ENCODE measurements at places on chromosomes 6 and 20.

GRCh38 chr6:151999194-151999593, 191.7 kb downstream of the ESR1 start:
- no peak for DNase-seq

DNA sequence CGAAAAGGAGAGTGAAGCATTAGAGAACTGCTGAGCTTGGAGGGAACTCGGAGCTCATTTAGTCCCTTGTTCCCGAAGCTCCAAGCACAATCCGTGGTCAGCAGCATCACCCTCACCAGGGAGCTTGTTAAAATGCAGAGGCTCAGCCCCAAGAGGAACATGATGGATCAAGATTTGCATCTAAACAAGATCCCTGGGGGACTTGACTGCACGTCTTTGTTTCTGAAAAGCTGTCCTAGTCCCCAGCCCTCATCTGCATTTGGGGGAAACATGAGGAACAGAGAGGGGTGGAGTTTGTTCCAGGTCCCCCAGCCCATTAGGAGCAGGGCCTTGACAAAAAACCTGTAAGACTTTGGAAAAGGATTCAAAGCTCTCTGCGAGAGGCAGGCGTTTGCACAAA, 4.1 kb upstream of the LBP start:
- DNase-seq: no peak

GRCh38 chr6:99187429-99187828, 162.0 kb downstream of the FAXC start:
- DNase-seq: no peak

GRCh38 chr20:62587757-62588402, 54.4 kb upstream of the SLCO4A1 start:
- DNase-seq: no peak

- DNase-seq: no peak
Observed at GRCh38 chr6:144063246-144063743, 32.1 kb downstream of the SF3B5 start.

GRCh38 chr20:5569021-5569420, 181.2 kb upstream of the SHLD1 start:
- DNase-seq: no peak

DNA sequence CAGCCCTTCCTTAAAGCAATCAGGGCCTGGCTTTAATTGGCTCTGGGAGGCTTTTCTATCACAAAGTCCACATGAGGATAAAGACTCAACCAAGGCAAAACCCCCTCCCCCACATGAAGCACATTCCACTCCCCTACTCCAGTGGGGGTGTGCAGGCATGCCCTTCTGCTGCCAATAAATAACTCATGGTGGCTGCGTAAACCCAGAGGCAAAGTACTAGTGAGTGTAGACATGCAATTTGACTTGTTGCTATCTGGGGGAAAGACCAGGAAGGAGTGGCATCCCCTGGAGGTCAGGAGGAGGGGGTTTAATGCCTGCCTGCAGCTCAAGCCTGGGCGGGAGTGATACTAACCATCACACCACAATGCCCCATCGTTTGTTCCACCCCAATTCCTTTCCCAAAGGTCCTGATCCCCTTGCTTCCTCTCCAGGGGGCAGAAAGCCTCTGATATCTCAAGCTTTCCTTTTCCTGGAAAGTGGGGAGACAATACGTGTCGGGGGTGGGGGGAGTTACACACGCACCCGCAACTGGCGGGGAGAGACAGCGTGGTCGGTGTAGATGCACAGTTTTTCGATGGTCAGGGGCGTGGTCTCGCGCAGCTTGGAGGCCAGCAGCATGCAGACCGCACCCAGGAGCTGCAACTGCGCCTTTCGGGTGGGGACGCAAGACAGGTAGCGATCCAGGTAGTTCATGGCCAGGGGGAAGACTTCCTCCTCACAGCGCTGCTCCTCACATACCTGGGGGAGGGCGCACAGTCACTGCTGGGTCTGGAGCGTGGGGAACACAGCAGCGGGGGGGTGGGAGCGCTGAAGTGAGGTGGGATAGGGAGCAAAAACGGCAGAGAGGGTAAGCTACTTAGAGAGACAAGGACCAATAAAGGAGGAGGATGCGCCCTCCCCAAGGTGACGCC, 1.5 kb downstream of the CCND3 start:
- no peak for DNase-seq

GRCh38 chr6:152232501-152233151, 404.5 kb downstream of the SYNE1 start:
- DNase-seq: peak; percentile 30

DNA sequence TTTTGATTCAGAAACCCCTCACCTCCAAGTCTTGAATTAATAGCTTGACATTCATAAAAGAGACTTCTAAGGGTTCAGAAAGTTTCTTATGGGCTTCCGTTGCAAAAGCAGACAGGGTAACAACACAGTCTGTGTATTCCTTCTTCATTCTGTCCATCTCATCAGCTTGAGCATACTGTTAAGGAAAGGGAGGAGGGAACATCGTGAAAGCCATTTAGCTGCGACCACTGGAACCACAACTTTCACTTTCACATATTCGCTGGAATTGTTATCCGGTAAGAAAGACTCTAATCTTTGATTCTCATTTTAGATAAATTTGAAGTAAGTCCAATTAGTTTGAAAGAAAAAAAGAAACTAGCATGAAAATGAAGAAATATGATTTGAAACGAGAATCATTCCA, 174.4 kb downstream of the SYNE1 start:
- DNase-seq: no peak

DNA sequence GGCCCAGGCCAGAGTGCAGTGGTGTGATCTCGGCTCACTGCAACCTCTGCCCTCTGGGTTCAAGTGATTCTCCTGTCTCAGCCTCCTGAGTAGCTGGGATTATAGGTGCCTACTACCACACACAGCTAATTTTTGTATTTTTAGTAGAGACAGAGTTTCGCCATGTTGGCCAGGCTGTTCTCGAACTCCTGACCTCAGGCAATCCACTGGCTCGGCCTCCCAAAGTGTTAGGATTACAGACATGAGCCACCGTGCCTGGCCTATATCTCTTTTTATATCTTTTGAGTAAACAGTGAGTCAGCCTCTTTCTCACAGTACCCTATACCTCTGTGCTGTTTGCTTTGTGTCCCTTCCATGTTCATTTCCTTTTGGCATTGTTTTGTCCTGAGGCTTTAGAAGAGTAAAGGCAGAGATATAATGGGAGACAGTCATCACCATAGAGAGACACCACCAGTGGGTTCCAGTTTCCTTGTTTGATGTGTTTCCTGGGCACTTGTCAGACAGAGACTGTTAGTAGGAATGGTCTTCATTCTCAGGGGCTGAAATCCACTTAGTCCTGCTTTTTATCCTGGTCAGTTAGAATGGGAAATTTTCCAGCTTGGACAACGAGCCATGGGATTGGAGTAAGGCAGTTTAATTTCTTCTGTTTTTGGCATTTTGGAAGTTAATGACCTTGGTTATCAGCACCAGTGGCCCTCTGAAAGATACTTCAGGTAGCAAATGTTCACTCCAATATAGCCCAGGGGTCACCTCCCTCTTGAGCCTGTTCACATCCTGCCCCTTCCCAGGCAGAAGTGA, 32.2 kb upstream of the ASXL1 start:
- no peak for DNase-seq

- DNase-seq: no peak
Observed at GRCh38 chr6:100506651-100507050, 41.9 kb upstream of the SIM1 start.

- DNase-seq: no peak
Observed at GRCh38 chr6:81636930-81637568, 115.4 kb downstream of the TENT5A start.

- DNase-seq: no peak
Observed at GRCh38 chr20:60729135-60729900, 522.7 kb upstream of the CDH4 start.

DNA sequence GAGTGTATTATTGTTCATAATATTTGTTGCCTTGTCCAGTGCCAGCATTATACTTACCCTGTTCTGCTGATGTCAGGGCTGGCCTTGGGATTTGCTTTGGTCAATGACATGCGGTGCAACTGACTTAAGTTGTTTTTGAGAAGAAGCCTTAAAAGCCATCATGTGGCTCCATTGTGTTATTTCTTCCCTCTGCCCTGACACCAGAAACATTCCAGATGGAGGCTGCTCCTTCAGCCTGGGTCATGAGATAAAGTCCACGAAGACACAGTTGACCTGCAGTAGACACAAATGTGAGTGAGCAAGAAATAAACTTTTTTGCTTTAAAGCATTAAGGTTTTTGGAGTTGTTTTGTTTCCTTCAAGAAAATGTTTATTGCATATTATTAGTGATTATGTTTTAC, 7.5 kb upstream of the HINT3 start:
- no peak for DNase-seq

DNA sequence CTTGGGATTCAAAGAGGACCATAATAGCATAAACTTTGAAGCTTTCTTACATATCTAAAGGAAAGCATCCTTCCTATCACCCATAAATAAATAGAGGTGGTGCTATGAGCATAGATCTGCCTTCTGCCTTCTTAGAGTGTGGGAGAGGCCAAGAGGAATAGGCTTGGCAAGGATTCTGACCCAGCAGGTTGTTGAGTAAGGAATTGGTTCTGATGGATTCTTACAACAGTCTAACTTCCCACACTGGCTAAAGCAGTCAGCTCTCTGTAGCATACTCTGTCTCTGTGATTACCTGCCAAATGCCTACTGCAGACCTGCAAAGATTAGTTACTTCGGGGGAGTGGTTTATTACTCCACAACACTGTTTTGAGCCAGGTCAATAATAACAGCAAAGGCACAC, 198.0 kb upstream of the RAB32 start:
- DNase-seq: no peak

DNA sequence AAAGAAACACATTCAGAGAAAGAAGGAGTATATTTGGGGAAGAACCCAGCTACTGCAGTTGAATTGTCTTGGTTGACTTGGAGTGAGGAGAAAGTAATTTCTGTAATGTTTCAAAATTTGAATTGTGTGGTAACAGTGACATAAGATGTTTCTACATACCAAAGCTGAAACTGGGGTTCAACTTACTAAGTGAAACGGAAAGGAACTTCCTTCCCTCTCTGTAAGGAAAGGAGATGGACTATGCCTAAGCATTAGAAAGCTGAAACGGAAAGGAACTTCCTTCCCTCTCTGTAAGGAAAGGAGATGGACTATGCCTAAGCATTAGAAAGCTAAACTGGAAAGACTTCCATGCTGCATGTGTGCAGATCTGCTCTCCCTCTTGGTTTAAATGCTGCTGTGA, 46.0 kb downstream of the HUS1B start:
- no peak for DNase-seq

GRCh38 chr6:83270971-83271719, 78.0 kb downstream of the RWDD2A start:
- DNase-seq: no peak

DNA sequence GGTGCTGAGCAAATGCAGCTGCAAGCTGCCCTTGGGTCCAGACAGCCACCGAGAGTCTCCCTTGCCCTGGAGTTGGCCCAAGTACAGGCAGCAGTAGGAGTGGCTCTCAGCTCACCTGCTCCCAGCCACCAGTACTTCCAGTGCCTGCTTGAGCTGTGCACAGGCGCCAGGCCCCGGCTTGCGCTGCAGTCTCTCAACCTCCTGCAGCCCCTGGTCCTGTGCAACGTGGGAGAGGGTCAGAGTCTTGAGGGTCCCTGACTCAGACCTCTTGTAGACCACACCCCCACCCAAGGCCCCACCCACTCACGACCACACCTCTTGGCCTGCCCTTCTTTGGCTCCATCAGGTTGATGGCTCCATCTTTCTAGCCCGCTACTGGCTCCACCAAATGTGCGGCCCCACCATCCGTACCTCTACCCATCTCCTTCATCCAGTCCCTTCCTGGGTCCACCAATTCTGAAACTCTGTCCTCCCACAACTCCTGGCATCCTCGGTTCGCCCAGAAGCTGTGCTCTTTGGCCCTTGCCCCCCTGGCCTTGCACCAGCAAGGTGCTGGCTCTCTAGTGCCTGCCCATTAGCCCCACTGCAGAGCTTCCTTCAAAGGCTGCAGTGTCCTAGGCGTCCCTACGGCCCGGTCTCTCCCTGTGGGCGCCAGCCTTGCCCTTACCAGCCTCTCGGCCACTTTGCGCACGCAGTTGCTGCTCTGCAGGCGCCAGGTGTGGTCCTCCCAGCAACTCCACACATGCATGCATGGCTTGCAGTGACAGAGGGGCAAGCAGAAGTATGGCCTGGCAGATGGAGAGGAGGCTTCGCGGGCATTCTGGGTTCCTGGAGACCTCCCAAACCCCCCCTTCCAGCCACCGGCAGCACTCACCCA, 16.5 kb upstream of the SPAG4 start:
- DNase-seq: no peak

DNA sequence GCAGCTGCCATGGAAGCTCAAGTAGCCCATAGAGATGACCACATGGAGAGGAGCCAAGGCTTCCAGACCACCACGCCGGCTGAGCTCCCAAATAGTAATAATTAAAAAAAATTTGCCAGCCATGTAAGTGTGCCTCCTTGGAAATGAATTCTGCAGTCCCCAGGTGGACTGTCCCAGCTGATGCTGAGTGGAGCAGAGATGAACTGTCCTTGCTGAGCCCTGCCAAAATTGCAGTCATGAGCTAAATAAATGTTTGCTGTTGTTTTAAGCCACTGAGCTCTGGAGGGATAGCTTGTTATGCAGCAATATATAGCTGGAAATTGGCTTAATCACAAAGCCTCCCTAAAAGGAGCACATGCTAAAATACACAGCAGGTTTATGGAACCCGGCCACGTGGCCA, 55.6 kb upstream of the SNRPB2 start:
- no peak for DNase-seq

DNA sequence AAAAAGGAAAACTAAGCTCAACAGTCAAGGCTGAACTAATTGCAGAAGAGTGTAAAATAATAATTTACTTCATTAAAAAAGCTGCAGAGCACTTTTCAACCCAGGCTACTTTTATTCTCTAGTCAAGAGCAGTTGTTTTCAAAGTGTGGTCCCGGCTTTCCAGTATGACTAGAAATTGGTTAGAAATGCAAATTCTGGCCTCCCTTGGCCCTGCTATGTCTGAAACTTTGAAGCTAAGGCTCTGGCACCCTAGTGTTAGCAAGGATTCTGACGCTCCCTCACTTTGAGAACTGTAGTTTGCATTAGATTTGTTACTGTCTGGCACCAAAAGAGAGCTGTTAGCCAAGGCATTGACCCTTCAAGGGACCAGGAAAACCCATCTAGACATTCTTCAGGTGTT, 9.5 kb upstream of the NXT1 start:
- no peak for DNase-seq

DNA sequence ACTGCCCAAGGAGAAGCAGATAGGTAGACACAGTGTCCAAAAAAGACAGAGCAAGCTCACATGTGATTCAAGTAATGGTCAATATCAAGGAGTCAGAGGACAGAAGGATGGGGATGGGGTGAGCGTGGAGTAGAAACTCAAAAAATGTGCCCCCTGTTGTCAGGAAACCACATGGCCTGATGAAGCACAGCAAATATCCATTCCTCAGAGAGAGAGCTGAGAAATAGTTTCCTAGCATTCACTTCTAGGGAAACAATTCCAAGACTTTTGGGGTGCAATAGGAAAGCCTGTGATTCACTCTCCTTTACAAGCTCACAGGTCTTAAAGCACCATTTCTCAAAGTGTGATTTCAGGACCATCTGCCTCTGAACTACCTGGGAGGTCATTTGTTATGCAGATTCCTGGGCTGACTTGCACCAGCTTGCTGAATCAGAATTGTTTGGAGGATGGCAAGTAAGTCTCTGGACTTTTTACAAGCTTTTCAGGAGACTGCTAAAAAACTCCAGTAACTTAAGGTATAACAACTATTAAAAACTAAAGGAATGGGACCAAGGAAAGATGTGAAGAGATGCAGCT, 432.8 kb downstream of the HDGFL1 start:
- no peak for DNase-seq

Data from heart left ventricle (tissue), 16 donors.